ENCODE measurements at places on chromosomes 11 and 22.

GRCh38 chr11:65185171-65185570 lies 3.4 kb downstream of the CAPN1 start:
- DNase-seq = no peak

DNA sequence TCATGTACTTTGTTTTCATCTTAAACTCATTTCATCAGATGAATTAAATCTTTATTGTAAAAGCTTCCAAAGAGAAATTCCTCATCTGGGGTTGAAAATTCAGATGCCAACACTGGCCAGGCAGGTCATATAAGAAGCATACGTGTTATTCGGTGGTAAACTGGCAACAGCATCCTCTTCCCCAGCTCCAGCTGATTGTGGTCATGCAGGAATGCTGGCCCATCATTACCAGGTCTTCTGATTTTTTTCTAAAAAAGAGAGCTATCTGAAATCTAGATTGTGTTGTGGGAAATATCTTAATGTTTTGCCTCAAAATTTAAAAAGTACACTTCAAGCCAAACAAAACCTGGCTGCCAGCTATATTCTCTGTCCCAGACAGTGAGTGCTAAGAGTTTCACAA lies 53.6 kb downstream of the ARFGAP2 start:
- DNase-seq = peak; percentile 7

DNA sequence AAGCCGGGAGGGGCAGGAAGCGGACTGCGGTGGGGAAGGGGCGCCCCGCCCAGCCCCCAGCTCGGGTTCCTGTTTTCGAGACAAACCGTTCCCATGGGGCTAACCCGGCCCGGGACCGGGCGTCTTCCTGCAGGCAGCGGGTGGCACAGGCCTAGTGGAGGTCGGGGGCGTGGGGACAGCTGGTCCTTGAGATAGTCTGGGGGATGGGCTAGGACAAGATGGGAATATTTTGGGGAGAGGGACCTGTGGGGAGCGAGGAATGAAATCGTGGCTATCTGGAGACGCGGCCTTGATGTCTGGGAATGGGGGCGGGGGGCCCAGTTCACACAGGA lies 1.2 kb upstream of the RASGRP2 start:
- DNase-seq = no peak

GRCh38 chr11:117425679-117426296 lies 98.1 kb downstream of the CEP164 start:
- DNase-seq = no peak
